Activated effector memory CD4-positive, alpha-beta T cell treated with anti-CD3 and anti-CD28 coated beads, Interleukin-2, amount 50 U/mL, for 16 hours (primary cell): ENCODE measurements at places on chromosomes 2 and 18.

- DNase-seq = no peak
These were observed 45.7 kb downstream of the RDH14 start for GRCh38 chr2:18514526-18515461.

- no peak for DNase-seq
These were observed 268.0 kb downstream of the GPD2 start for GRCh38 chr2:156704132-156704531.

DNA sequence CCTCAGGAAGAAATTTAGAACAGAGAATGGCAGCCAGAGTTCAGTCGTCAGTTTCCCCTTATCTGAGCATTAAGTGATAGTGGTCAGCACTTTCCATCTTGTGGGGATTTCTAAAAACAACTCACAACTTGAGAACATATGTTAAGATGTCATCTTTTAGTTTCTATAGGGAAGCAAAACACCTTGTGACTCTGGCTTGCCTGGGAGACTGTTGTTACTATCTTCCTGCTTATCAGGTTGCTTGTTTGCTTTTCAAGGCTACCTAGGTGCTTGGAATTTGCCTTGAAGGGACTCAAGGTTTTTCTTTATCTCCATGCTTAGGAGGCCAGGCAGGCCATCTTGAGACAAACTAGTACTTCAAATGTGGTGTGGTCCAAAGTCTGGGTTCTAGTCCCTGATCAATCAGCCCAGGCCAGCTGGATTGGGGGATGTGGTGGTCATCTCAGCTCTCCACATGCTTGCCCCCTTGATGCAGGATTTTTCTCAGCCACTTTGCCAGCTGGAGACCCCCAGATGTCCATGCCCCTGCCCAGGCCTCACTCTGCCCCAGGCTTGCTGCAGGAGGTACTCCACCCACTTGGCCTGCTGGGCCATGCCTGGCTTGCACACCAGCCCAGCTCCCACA, 125.9 kb downstream of the LYPD1 start:
- DNase-seq = no peak

DNA sequence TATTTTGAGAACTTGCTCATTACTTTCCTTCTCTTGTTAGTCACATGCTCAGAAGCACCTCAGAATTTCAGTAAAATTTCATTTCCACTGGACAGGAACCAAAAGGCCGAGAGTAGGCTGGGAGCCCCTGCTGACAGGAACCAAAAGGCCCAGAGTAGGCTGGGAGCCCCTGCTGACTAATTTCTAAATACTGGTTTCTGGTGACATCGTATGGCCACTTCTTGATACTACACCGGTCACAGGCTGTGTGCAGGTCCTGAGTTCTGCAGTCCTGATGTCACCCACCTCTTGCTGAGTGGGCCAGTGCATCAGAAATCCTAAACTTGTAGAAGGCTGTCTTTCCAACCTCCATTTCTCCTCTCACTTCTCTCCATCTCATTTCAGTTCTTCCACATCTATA, 17.7 kb upstream of the EN1 start:
- no peak for DNase-seq

DNA sequence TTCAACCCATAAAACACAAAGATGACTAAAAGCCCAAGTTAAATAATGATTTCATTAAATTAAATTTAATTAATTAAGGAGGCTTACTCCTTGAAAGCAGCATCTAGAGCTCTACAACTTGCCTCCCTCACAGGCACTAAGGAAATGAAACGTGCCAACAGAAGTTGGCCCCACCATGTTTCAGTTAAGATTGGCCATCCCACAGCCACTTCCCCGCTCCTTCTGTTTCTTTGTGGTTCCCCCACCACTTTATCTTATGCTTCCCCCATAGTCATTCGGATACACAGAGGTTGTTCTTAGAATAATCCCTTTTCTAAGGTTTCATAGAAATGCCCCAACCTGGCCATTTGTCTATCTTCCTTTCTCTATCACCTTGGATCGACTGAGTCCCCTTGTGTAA, 101.6 kb upstream of the RIOK3 start:
- no peak for DNase-seq

- no peak for DNase-seq
These were observed 21.6 kb upstream of the AGFG1 start for GRCh38 chr2:227450311-227450841.
